Hematopoietic multipotent progenitor cell (in vitro differentiated cells): ENCODE measurements at places on chromosomes 7 and 10.

GRCh38 chr10:127690176-127690835, 46.7 kb upstream of the FOXI2 start:
- no peak for DNase-seq

DNA sequence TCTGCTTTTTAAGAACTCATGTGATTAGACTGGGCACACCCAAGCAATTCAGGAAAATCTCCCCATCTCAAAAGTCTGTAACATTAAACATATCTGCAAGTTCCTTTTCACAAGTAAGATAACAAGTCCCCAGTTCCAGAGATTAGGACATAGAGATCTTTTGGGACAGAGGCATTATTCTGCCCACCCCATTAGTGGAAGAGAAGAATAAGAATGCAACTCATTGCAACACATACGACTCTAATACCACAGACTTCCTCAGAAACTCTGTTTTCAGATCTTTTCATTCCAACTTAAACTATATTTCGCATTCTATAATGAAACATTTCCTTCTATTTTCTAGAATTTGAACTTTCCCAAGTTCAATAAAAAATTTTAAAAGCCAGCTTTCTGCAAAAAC, 137.7 kb downstream of the SEMA3C start:
- no peak for DNase-seq

GRCh38 chr7:124652237-124652636, 113.4 kb downstream of the GPR37 start:
- DNase-seq: no peak

- no peak for DNase-seq
Measured at GRCh38 chr10:130844310-130844709, 467.2 kb downstream of the TCERG1L start.

GRCh38 chr10:133388236-133388972, 5.6 kb upstream of the MTG1 start:
- no peak for DNase-seq

GRCh38 chr10:113692271-113692670, 12.6 kb downstream of the CASP7 start:
- DNase-seq: no peak

DNA sequence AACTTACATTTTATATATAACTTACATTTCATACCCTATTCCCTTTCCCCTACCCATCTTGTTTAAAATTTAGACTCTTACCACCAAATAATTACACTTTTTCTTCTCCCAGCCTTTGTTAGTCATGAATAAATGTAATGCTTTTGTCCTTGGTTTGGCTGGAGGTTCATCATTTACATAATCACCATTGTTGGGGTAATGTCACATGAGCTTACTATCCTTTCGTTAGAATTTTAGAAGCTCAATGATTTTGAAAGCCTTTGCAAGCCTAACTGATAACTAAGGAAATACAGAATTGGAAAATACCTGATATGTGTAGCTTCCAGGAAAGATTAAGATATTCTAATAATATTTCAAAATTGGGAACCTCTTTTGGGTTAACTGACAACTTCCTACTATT, 171.7 kb downstream of the PLXDC2 start:
- DNase-seq: no peak

DNA sequence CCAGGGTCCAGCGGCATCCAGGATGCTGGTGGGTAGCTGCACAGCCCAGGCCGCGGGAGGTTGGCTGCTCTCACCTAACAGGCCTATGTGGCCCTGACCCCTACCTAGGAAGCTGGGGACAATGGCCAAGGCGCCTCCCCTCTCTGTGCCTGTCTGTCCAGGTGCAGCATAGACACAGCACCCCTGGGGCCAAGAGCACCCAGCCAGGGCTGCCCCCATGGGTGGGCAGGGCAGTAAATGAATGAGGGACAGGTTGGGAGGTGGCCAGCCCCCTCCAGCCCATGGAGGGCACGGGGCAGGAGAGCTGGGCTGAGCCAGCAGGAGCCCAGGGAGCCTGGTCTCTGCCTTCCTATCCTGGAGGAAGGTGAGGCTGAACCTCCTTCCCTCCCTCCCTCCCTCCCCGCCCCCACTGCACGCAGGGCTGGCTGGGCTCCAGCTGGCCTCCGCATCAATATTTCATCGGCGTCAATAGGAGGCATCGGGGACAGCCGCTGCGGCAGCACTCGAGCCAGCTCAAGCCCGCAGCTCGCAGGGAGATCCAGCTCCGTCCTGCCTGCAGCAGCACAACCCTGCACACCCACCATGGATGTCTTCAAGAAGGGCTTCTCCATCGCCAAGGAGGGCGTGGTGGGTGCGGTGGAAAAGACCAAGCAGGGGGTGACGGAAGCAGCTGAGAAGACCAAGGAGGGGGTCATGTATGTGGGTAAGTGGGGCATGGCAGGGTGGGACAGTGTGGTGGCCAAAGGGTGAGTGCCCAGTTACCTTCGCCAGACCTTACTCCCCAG, at the start of gene SNCG:
Gene SNCG, plus strand, starts transcription at position 484 of the 785 bp plus-strand sequence. Its CDS starts 99 bp downstream, at position 583.
- DNase-seq: no peak

GRCh38 chr7:148863324-148863723, 20.8 kb downstream of the EZH2 start:
- DNase-seq: no peak

GRCh38 chr10:117734731-117735405, 192.3 kb downstream of the EMX2 start:
- no peak for DNase-seq

- peak; percentile 62 for DNase-seq
Measured at GRCh38 chr7:2231992-2232765, 566 bp downstream of the MAD1L1 start.

DNA sequence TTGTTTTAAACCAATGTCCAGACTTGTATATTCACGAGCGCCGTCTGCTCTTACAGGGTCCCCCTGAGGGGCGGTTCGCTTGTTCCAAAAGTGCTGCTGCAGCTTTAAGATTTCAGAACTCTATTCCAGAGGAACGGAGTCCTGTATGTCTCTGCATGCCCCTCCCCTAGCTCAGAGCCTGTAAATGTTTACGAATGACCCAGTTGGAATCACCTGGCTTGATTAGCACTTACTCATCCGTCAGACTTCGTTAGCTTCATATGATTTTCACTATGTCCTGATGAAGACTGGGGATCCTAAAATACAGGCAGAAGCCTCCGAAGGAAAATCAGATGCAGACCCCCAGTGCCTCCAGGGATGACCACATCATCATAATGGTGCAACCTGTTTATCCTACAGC, 4.5 kb upstream of the CHST15 start:
- no peak for DNase-seq

DNA sequence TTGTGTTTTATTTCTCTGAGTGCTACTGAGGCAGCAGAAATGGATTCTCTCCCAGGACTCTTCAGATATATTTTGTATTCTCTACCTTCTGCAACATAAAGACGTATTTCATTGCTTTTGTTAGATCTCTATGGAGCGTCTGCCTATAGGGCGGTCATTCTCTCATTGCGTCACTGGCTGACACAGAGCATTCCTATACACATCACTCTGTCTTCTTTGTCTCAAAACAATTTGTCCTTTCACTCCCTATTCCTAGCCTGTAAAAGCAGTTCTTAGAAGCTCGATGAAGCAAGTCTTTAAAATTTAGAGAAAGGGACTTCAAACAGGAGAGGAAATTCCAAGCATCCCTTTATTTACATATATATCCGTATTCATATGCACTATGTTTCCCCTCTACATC, 120.6 kb downstream of the CPED1 start:
- DNase-seq: no peak

GRCh38 chr10:14383266-14383665, 52.5 kb upstream of the FRMD4A start:
- no peak for DNase-seq

DNA sequence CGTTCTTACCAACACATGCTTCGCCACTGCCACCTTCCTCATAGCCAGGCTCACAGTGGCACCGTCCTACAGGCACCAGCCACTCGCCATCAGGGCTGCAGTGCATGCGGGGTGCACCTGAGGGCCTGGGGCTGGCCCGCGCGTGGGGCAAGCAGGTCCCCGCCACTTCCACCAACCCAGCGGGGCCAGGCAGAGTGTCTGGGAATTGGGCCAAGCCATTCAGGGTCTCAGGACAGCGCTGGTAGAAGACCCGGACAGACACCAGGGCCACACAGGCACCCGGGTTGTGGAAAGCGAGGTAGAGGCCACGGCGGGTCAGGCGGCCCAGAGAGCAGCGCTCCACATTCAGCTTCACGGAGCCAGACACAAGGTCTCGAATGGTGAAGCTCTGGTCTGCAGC, 9.0 kb downstream of the EPHA1 start:
- DNase-seq: no peak

DNA sequence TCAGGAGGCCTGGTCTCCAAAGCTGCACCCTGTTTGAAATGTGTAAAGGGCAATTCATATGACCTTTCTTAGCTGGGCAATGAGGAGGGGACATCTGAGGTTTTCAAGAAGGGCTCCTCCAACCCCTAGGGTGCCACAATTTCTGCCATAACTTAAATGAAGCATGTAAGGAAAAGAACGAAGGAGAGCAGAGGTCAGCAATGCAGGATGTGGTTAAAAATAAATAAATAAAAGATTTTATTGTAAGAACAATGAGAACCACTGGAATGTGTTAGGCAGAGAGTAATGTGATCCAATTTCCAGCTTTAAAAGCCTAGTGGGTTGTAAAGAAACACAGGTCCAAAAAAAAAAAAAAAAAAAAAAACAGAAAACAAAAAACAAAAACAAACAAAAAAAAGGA, 673.1 kb downstream of the TNS3 start:
- DNase-seq: no peak

DNA sequence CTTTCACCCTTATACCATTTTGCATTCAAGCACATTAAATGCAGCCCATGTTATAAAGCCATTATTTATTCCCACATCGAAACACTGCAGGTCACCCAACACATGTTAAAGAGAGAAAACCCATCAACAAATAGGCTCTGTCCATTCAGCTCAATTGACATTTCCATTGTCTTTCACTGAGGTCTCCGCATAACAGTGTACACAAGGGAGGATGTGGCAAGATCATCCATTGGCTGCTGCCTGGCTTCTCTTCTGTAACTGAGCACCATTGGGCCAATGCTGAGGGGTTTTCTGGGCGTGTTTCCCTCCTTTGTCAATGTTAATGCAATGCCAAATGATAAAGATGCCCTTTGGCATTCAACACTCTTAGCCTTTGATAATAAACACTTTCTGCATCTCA, 278.1 kb upstream of the SP4 start:
- DNase-seq: no peak

- no peak for DNase-seq
Measured at GRCh38 chr7:21704359-21704758, 161.5 kb downstream of the DNAH11 start.

GRCh38 chr10:22611425-22612115, 102.8 kb downstream of the PIP4K2A start:
- DNase-seq: peak; percentile 37

DNA sequence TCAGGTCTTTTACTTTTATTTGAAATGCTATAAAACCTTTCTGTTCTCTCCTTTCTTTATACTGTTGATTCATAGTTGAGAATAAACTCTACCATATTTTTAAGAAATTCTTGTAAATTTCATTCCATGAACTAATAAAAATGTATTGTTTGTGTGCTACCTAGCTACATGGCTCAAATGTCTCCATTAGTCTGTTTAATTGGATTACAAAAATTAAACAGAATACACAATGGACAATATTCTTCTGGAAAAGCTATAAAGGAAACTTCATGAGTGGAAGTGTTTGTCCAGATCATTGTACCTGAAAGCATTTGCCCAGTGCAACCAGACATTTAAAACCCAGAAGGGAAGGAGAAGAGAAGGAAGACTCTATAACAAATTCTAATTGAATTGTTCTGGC, 20.1 kb downstream of the KCND2 start:
- no peak for DNase-seq

DNA sequence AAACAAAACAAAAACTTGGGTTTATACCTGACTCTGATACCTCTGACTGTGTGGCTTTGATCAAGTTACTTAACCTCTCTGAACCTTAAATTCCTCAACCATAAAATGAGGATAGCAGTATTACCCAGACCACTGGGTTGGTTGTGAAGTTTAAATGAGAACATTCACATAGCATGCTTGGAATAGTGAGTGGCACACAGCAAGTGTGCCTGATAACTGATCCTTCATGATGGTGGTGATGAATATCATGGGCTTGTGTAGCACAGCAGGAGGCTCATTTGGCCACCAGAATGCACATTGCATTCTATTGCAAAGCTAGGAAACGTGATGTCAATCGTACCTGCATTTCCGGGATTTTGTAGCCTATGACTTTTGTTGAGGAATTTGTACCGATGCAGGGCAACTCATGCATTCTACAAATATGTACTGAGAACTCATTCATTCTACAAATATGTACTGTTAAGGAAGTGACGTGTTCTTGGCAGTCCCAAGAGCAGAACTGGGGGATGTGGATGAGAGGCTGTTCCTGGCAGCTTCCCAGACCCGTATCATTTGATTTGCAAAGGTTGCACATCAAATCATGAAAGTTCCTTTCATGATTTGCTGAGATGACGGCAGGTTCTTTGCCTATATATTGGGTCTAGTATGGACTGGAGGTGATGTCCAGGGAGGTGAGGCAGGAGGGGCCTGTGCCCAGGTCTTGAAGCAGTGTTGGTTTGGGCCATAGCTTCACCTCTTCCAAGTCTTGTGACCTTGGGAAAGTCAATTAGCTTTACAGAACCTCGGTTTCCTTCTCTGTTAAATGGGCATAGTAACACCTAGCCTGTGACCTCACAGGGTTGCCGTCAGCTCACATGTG, 94.6 kb upstream of the SMNDC1 start:
- DNase-seq: no peak

DNA sequence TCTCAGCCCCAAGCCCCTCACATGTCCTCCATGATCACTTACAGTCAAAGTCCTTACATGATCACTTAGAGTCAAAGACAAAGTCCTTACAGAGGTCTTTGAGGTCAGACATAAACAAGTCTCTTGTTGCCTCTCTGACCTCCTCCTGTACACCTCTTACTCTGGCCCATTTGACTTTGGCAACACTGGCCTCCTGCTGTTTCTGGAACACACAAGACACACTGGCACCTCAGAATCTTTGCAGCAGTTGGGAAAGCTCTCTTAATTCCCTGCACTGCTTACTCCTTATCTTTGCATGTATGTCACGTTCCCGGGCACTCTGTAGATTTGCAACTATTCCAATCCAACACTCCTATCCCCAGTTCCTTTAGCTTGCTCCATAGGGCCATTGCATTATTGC, 102.3 kb downstream of the NSUN6 start:
- no peak for DNase-seq

- no peak for DNase-seq
Measured at GRCh38 chr10:112958275-112958995, 8.4 kb downstream of the TCF7L2 start.

DNA sequence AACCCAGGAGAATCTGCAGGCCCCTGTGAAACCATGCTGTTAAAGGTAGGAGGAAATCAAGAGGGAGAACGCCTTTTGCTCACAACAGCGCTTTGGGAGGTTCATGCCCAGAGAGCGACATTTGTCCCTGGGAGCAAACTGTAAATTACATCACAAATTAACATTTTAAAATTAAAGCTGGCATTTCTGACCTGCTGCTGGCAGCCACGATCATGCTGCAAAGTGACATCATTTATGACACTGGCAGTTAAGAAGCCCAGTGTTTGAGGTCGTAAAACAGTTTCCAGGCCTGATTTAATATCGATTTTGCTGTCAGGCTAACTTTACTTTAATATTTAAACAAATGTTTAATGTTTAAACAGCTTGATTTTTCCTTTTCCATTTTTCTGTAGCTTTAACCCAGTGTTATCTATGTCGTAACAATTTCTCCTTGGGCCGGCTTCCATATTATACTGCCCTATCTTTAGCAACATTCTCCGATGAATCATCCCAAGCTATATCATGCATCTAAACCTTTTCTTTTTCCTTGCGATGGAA, 86.5 kb upstream of the NPVF start:
- no peak for DNase-seq

- DNase-seq: no peak
Measured at GRCh38 chr10:80197972-80198916, 7.1 kb downstream of the ANXA11 start.
